ENCODE measurements at places on chromosomes 3 and 15.

GRCh38 chr3:178200316-178200715 is 335.9 kb upstream of the KCNMB2 start:
- peaks cover 10% of the 10 kb centered on the region for H3K4me1 ChIP-seq
- DNase-seq = no peak
- no peaks in the 10 kb centered on the region for H3K36me3 ChIP-seq
- no peaks in the 10 kb centered on the region for H3K27me3 ChIP-seq
- no peak overlapping the region for H3K27ac ChIP-seq

- no peaks in the 10 kb centered on the region for H3K27me3 ChIP-seq
- H3K4me1 ChIP-seq = peaks cover 2% of the 10 kb centered on the region
- no peak overlapping the region for H3K27ac ChIP-seq
- no peak overlapping the region for H3K4me3 ChIP-seq
- H3K36me3 ChIP-seq = no peaks in the 10 kb centered on the region
Observed at GRCh38 chr3:138479438-138479863, 45.0 kb downstream of the ESYT3 start.

- no peak for DNase-seq
- H3K36me3 ChIP-seq = no peaks in the 10 kb centered on the region
- no peaks in the 10 kb centered on the region for H3K4me1 ChIP-seq
- H3K27ac ChIP-seq = no peak overlapping the region
Observed at GRCh38 chr15:80788536-80788935, 9.4 kb downstream of the CEMIP start.

- H3K4me3 ChIP-seq = no peak overlapping the region
- no peaks in the 10 kb centered on the region for H3K27me3 ChIP-seq
- no peaks in the 10 kb centered on the region for H3K36me3 ChIP-seq
Observed at GRCh38 chr3:175484666-175485065, 625.5 kb downstream of the NAALADL2 start.

DNA sequence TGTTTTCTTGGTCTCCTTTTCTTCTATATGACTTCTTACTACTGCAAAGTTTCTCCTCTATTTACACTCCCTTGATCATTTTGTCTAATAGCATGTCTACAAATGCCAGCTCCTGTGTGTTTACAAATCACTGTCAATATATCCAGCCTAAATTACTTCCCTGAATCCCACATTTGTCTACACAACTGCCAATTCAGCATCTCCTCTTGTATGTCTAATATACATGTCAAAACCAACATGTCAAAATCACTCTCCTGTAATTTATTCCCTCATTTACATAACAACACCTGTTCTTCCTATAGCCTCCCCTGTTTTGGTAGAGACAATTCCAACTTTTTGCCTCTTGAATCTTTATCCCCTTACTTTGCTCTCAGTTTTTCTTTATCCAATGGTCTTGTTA is 359.3 kb downstream of the PLOD2 start:
- H3K27me3 ChIP-seq = no peaks in the 10 kb centered on the region
- H3K36me3 ChIP-seq = no peaks in the 10 kb centered on the region
- H3K27ac ChIP-seq = no peak overlapping the region

DNA sequence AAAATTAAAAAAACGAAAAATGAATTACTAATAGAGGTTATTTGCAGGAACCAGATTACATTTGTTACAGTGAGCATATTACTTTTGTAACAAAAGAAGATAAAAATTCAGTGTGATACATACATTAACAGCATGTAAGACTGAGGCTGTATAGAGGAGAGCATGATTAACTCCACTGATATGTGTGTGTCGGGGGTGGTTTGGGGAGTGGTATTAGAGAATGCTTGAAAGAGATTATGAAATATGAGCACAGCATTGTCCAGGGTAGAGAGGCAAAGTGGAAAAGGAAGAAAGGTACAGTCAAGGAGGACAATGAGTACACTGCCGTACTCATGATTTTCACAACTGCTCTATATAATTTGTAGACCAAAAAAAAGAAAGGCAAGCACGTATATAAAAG is 62.9 kb upstream of the LRRFIP2 start:
- no peak overlapping the region for H3K4me3 ChIP-seq
- DNase-seq = no peak
- H3K36me3 ChIP-seq = peaks cover 4% of the 10 kb centered on the region
- H3K27me3 ChIP-seq = peaks cover 3% of the 10 kb centered on the region

All from endothelial cell (in vitro differentiated cells).